Activated CD8-positive, alpha-beta memory T cell treated with anti-CD3 and anti-CD28 coated beads for 1 hour (primary cell): ENCODE measurements at places on chromosomes 2 and 18.

- no peak for DNase-seq
Measured at GRCh38 chr18:26503382-26503781, 45.0 kb downstream of the KCTD1 start.

DNA sequence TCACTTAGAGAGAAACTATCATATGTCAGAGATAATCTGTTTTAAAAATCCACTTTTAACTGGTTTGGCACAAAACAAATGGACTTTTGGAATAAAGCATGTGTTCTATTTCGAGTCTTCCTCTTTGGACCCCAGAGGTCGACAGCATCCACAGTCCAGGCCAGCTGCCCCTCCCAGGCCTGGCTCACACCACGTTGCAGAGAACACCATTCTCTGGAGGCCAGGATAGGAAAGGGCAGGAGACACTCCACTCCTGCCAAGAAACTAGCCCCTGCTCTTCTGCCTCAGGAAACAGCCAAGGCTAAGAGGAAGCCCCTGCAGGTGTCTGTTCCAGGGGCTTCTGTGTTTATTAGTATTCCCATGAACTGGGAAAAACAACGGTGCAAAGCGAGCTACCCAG, 456.6 kb upstream of the ID2 start:
- DNase-seq = no peak

- DNase-seq = no peak
Measured at GRCh38 chr2:9717886-9718451, 87.2 kb upstream of the YWHAQ start.

- DNase-seq = no peak
Measured at GRCh38 chr18:35497027-35497369, 762 bp downstream of the INO80C start.

DNA sequence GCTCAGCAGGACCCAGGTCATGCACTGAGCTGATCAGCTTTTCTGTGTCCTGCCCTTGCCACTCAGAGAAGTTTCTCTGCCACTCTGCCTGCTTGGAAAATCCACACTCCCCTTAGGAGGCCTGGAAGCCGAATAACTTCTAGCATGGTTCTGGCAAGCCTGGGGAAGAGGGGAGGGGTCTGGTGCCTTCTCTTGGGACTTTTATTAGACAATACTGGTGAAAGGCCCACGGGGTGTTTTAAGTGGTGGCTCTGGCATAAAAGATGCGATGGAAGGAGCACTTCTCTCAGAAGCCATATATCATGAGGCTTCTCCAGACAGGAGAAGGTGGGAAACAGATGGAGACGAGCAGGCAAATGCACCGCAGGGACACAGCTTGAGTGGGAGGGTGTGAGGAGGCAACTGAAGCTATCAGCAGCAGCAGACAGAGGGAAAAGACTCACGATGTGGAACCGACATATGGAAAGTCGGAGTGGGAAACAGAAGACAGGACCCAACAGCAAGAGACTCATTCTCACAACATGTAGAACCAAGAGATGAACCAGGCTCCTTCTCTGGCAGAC, 141.8 kb upstream of the CTNNA2 start:
- DNase-seq = no peak

DNA sequence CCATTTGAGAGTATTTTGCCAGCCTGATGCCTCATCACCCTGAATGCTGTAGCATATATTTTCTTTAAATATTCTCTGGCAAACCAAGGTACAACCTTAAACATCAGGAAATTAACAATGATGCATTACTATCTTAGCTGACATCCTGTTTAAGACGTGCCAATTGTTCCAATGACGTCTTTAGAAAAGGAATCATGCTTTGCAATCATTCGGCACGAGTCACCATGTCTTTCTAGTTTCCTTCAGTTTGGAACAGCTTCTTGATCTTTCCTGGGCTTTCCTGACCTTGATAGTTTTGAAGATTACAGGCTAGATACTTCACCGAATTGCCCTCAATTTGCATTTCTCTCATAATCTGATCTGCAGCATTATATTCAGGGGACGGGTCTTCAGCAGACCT, 88.2 kb upstream of the GLI2 start:
- DNase-seq = no peak

- DNase-seq = no peak
Measured at GRCh38 chr2:109644571-109645275, 30.6 kb downstream of the SOWAHC start.

GRCh38 chr2:240427729-240428128, 7.7 kb upstream of the GPC1 start:
- DNase-seq = no peak

GRCh38 chr2:189171956-189172609, 7.5 kb downstream of the COL5A2 start:
- DNase-seq = no peak

- no peak for DNase-seq
Measured at GRCh38 chr2:69798909-69799526, 30.4 kb upstream of the GMCL1 start.

DNA sequence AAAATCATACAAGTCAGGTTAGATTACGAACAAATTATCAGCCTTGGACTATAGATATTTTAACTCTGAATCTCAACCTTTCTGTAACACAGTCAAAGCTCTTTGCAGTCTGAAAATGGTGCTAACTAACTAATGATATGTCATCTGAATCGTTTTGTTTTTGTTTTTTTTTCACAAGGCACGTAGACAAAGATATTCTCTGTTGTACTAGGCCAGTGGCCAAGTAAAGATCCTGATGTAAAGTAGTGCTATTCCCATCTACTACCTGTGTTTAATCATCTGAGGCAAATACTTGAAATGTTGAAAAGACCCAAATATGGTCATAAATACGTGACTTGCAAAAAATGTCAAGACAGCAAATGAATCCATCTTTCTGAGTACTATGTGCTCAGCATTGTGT, 65.7 kb downstream of the REL start:
- DNase-seq = no peak

- no peak for DNase-seq
Measured at GRCh38 chr2:174158003-174158402, 90.3 kb downstream of the OLA1 start.

GRCh38 chr2:40304340-40304739, 147.6 kb downstream of the SLC8A1 start:
- DNase-seq = no peak

DNA sequence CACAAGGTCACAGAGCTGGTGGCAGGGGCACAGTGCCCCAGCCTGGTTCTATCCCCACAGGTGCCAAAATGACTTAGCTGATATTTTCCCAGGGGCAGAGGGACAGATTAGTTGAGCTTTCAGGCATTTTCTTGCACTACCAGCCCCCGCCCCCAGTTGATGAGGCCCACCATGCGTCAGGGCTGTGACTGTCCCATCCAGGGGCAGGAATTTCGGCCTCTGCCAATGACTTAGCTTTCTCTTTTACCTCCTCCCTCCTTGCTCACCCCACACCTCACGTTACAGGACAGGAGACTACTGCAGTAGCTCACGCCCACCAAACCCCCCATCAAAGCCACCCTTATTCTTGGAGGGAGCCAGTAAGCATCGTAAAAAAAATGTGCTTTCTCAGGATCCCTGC, 31.5 kb downstream of the MRO start:
- DNase-seq = no peak

- DNase-seq = no peak
Measured at GRCh38 chr18:79780547-79780946, 17.2 kb upstream of the KCNG2 start.
